Stimulated activated CD8-positive, alpha-beta memory T cell treated with anti-CD3 and anti-CD28 coated beads, Interleukin-15, amount 100 ng/mL, for 4 hours (primary cell): ENCODE measurements at places on chromosomes 3 and 15.

GRCh38 chr15:83784975-83785374 is 131.1 kb downstream of the ADAMTSL3 start:
- no peak for DNase-seq

- DNase-seq = no peak
Observed at GRCh38 chr3:48695393-48695753, 9.7 kb upstream of the NCKIPSD start.

DNA sequence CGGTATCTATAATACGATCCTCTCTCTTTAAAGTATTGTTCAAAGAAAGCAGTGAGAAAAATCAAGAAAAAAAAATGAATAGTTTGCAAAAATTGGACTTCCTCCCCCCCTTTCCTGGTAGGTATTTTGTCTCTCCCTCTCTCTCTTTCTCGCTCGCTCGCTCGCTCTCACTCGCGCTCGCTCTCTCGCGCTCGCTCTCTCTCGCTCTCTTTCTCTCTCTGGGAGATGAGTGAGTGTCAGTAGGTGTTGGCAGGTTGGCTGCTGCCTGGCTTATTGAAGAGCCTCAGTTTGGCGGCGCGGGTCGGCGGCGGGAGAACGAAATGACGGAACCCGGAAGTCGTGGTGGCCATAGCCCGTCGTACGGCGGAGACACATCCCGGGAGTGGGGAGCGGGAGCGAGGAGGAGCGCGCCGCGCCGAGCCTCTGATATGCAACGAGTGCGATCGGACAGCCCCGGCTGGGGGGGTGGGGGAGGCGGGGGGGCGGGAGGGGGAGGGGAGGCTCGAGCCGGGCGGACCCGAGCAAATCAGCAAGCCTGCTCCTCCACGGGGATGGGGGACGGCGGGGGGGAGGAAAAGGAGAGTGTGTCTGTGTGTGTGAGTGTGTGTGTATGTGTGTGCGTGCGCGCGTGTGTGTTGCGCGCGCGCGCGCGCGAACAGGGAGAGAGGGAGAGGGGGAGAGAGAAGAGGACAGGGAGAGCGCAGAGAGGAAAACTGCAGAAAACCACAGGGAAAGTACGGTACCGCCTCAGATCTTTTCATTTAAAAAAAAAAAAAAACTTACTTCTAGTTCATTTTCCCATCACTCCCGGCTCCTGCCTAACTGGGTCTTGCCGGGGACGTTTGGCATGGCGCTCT is at the start of gene MEIS2:
MEIS2 (minus strand) TSS at position 441 of the 857 bp plus-strand sequence. CDS start 1,083 bp downstream, outside the sequence.
- no peak for DNase-seq

GRCh38 chr15:52780172-52780980 is 9.8 kb downstream of the ONECUT1 start:
- peak; percentile 39 for DNase-seq

GRCh38 chr3:180409883-180410282 is 192.1 kb upstream of the TTC14 start:
- no peak for DNase-seq

DNA sequence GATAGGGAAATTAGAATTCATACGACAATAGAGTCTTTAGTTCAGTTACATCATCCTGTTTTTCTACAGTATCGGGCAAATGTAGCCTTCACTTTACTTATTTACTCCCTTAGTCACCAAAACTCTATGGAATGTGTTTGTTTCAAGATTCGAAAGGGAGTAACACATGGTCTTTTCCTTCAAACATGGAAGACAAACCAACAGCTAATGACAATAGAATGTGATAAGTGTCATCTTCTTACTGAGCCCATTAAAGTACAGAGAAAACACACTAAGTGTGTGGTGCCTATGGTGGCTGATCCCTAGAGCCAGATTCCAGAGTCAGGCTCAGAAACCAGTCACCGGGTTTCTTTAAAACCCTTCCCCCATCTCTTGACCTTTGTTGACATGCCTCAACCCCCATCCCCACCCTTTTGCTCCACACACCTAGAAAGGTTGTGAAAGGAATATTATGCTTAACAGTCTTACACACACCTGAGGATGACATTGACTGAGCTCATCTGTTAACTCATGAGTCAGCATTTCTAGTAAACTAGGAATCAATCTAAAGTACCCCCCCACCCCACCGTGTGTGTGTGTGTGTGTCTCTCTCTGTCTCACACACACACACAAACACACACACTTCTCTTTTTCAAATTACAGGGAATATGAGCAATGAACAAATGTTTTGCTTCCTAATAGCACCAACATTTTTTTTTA is 549.6 kb upstream of the CCDC54 start:
- no peak for DNase-seq

DNA sequence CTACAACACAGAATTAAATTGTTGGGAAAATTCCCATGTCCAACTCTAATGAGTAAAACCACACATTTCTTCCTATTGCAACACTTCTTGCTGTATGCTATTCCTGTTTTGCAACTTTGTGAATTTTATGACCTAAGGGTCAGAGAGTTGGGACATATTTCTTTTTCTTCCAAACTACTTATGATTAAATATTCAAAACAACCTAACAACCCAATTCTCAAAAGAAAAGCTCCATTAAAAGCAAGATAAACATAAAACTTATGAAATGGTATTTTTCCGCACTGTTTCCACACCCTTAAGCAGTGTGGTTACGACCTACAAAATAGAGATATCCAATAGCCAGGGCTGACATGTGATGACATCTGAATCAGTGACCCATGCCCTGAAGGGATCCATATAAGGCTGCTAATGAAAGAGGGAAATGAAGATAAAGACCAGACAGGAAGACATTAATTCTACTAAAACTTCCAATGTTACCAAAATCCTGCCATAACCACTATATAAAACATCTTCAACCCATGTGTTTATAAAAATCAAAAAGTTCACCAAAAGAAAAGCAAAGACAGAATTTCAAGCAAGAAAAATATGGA is 45.6 kb downstream of the DMXL2 start:
- no peak for DNase-seq

DNA sequence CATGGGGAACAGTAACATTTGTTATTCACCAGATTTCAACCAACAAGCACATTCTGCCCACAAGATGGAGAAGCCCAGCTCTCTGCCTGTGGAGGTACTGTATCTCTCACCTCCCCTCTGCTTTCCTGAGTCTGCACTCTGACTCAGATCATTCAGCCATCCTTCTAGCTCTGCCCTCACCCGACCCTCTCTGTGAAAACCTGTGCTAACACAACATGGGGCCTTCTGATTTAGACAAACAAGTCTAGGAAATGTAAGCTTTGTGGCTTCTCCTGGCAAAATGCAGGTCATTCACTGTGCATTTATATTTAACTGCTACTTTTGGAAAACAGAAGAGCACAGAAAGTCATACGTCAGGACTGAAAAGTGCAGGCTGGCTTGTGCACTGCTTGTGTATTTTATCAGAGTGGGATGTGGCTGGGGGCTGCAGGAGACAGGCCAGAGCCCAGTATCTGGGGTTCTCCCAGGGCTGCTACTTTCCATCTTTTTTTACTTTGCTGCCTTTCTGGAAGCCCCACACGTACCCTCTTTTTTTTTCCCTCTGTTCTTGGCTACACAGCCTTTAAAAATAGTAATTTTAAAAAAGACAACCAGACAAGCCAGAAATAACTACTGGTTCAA is 50.8 kb downstream of the SUSD5 start:
- DNase-seq = no peak

DNA sequence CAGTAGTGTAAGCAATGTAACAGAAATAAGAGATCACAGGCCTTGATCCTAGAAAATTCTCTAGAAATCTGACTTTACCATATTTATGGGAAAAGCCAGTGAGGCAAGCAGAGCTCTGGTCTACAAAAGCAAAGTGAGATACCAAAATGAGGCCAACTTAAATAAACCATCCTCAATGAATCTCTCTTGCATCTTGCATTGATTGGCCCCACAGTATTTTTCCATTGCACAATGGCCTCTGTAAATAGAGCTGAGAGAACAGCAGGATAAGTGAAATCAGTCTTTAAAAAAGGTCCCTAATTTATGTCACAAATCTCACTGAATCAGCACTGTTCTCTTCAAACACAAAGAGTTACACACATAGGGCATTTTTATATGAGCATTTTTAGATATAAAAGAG is 8.9 kb downstream of the CFAP20DC start:
- DNase-seq = no peak

- DNase-seq = no peak
Observed at GRCh38 chr3:45414823-45415222, 26.4 kb downstream of the LARS2 start.

DNA sequence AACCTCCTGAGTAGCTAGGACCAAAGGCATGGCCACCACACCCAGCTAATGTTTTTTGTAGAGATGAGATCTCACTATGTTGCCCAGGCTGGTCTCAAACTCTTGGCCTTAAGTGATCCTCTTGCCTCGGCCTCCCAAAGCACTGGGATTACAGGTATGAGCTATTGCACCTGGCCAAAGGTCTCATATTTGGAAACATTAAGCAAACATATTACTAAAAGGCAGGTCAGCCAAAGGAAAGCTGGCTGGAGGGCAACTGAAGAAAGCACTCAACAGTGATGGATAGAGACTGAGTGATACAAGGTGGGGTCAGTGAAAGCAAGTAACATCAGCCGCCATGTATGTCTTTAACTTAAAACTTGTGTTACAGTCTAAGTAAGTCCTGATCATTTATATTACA is 57.5 kb downstream of the TBC1D2B start:
- DNase-seq = no peak

DNA sequence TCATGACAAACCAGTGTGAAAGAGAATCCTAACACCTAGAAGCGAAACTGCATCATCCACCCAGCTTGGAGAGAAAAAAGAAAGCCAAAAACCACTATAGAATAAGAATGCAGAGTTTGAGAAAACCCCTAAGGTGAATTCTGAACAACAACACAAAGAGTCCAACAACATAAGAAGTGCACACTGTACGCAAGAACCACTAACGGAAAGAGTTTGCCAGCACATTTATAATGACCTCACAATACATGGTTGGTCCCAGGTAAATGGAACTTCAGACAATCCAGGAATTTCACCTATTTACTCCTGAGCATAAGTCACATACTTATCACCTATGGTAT is 128.3 kb upstream of the BHLHE40 start:
- DNase-seq = no peak

GRCh38 chr15:50758712-50759205 is 6.7 kb downstream of the SPPL2A start:
- DNase-seq = no peak
